ENCODE measurements at places on chromosomes 6 and 20.
A peak's percentile ranks its signal among the peaks of the same experiment; 100 is the strongest.

DNA sequence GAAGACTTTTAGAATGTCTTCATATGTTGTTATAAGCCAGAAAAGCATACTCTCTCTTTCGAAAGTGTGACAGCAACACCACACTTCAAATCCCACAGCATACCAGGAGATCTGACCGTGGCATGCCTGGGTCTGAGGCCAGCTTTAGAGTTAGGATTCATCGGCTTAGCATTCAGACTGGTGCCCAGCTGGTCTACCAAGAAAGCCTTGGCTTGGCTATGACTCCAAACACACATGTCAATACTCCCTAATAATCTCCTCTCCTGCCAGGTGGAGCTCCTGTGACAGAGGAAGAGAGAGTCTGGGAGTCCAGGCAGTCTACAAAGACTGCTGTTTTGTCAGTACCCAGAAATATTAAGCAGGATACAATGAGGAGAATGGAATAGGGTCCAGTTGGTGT is 77.1 kb upstream of the MAN1A1 start:
- no peak for DNase-seq

- DNase-seq: no peak
Observed at GRCh38 chr6:154792761-154793160, 59.5 kb downstream of the SCAF8 start.

GRCh38 chr6:56742122-56742791 is 99.6 kb upstream of the DST start:
- peak; percentile 31 for DNase-seq

DNA sequence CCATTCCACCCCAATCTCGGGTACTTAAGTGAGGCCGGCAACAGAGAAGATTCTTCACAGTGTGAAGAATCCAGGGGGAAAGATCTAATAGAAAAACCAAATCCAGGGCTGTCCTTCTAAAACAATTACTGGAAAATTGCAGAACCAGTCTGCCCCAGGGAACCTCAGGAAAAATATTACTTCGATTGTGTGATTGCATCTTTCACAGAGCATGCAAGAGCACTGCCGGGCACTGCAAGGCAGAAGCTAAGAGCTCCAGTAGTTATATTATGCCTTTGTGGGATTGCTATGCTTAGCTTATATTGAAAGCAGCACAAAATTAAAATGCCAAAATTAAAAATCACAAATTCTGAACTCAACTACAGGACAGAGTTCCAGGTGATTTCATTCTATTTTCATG is 175.9 kb downstream of the HACE1 start:
- no peak for DNase-seq

- no peak for DNase-seq
Observed at GRCh38 chr6:42696526-42697267, 25.7 kb downstream of the PRPH2 start.

GRCh38 chr6:66161546-66162108 is 454.6 kb upstream of the EYS start:
- no peak for DNase-seq

- peak; percentile 32 for DNase-seq
Observed at GRCh38 chr20:44642203-44643153, 9.0 kb downstream of the ADA start.

DNA sequence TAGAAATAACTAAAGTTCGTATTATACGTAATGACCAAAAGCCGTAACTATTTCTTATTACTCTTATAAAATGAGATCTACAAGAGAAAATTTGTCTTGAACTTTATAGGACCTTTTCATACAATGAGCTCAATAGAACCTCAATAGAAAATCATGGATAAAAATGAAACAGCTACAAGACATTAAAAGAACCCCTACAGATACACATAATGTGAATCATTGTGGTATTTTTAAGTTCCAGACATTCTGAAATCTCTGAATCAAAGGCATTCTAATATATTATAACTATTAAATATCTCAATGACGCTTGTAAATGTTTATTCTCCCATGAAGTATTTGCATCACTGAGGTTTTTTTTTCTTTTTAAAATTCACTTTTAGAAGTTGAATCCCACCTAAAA is 22.2 kb upstream of the POU3F2 start:
- DNase-seq: no peak

GRCh38 chr6:33251395-33252012 is 20.2 kb downstream of the VPS52 start:
- DNase-seq: no peak

DNA sequence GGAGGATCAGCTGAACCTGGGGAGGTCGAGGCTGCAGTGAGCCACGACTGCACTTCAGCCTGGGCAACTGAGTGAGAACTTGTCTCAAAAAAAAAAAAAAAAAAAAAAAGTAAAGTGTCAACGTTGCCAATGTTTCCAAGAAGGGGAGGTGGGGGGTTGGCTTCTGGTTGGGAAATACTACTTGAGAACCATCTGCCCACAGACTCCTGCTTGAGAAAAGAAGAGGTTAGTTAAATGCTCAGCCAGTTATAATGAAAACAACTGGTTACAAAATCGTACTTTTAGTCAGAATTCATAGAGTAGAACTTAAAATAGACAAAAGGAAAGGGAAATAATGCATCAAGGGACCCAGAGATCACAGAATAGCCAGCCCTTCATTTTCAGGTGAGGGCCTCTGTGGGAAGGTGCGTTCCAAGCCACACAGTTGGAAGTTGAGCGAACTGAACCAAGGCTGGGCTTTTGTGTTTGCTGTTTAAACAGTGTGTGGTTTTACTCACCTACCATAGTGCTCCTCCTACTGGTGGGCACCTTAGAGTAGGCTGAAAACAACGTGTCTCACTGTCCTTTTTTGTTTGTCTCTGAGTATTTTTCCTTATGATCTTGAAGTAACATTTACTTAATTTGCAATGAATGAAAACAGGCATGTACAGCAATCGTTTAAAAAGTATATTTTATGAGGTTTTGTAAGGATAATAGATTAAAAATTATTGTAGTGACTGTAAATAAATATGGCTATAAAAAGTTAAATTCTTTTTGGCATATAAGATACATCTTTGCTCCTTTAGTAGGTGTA is 200.7 kb downstream of the BCAS1 start:
- peak; percentile 32 for DNase-seq

- DNase-seq: no peak
Observed at GRCh38 chr20:21175433-21175832, 49.6 kb downstream of the KIZ start.

- no peak for DNase-seq
Observed at GRCh38 chr20:18139832-18140231, 2.2 kb downstream of the KAT14 start.

- DNase-seq: no peak
Observed at GRCh38 chr6:162964488-162965140, 236.8 kb downstream of the PACRG start.

DNA sequence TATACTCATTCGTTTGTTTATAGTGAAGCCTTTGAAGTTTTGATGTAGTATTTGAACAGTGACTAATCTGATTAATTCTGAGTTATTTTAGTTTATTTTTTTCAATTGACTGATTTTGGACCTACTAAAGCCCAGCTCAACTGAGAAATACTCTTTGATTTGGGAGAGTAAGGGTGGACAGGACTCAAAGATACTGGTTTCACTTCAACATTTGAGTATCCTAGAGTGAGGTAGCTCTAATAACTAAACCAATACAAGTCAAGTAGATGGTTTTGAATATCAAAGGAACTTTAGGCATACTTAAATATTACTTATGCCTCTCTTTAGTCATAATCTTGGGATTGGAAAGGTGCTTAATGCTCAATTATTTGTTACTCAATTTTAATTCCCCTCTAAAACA is 65.6 kb downstream of the ZNF292 start:
- no peak for DNase-seq

GRCh38 chr6:47701363-47701762 is 3.0 kb downstream of the ADGRF4 start:
- DNase-seq: no peak

GRCh38 chr20:61904456-61904855 is 161.2 kb downstream of the TAF4 start:
- DNase-seq: no peak

- DNase-seq: peak; percentile 100
Observed at GRCh38 chr20:5126512-5127203, at the start of gene CDS2. Gene CDS2, plus strand, starts transcription at chr20:5127008. Its CDS starts 85 bp downstream, at chr20:5127093.

All from midbrain (tissue), 1 donor.